ENCODE measurements at places on chromosomes 2 and 18.

- DNase-seq = no peak
These were observed 17.8 kb downstream of the OTOF start for GRCh38 chr2:26459991-26460612.

DNA sequence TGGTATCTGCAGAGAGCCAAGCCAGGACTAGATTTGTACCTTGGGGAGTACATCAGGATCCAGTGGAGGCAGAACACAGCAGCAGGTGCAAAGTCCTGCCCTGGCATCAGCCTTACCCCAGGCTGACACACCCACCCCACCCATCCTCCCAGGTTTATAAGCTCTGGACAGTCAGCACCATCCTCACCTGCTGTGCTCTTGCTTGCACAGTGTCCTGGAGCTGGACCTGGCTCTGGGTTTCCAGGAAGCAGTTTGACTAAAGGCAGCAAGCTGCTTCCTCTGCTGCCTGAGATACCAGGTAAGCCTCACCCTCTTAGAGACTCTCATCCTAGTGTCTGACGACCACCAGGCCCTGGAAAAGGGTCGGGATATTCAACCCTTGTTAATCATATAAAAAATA is at the start of gene SULT1C3:
SULT1C3 (plus strand) TSS at position 183 of the 400 bp plus-strand sequence. CDS start 7,227 bp downstream, outside the sequence.
- DNase-seq = no peak

DNA sequence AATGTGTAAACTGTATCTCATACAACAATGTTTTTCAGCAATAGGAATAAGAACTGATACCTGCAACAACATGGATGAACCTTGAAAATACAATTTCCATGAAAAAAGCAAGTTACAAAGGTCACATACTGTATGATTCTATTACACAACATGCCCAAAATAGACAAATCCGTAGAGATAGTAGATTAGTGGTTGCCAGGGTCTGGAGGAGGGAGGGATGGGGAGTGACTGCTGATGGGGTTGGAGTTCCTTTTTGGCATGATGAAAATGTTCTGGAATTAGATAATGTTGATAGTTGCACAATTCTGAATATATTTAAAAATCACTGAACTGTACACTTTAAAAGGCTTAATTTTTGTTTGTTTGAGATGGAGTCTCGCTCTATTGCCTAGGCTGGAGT is 33.8 kb downstream of the UBXN4 start:
- DNase-seq = no peak

- DNase-seq = no peak
These were observed 111.4 kb downstream of the NFATC1 start for GRCh38 chr18:79507076-79507545.

- no peak for DNase-seq
These were observed 484.5 kb upstream of the ZNF804A start for GRCh38 chr2:184113696-184114403.

DNA sequence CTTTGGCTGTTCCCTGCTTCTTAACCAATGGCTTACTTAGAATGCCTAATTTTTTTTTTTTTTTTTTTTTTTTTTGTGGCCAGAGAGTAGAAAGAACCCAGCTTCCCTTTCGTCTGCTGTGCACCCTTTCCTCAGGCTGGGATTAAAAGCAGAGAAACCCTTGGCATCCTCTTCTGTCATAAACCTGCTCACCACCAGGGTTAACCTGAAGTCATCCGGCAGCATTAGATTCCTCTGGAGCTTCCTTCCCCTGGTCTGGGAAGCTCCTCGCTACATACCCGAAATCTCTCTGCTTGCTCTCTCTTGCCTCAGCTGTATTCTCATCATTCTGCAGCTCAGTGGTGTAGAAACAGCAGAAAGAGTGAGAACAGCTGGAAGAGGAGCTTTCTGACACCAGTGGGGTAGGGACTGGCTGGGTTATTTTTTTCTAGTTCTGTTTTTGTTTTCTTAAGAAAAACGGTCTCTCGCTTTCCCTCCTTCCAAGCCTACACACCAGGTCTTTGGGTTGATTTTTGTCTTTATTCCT is 339.0 kb upstream of the MEIS1 start:
- no peak for DNase-seq

DNA sequence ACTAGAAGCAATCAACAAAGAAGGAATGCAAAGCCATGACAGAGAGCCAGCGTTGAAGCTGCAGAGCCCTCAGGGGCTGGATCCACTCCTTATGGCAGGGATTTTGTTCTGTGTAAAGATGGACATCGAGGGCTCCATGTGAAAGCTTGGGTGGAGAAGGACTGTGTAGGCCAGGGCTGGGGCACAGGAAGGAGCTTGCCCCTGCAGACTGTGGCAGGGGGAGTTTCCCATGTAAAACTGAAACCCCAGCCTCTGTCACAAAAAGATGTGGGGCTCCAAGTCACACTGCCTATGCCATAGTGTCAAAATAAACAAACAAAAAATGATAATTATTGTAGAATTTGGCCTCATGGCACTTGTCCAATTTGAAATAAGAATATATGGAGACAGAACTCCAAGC is 408.7 kb upstream of the HS6ST1 start:
- no peak for DNase-seq

- DNase-seq = no peak
These were observed 60.4 kb upstream of the SLC8A1 start for GRCh38 chr2:40512256-40512655.

DNA sequence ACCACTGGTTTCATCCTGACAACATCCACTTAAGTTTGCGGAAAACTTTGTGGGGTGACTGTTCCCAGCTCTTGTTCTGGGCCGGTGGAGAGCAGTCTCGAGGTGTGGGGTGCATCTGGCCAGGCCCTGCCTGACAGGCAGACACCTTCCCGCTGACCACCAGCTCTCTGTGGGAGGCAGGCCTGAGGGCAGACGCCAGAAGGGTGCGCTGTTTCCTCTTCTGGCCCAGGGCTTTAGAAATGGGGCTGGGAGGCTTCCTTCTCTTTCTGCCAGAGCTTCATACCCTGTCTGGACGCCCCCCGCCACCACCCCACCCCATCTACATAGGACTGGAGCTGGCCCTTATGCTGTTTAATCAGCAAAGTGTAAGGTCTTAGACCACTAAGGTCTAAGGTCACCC is 263.8 kb downstream of the LOXHD1 start:
- no peak for DNase-seq

DNA sequence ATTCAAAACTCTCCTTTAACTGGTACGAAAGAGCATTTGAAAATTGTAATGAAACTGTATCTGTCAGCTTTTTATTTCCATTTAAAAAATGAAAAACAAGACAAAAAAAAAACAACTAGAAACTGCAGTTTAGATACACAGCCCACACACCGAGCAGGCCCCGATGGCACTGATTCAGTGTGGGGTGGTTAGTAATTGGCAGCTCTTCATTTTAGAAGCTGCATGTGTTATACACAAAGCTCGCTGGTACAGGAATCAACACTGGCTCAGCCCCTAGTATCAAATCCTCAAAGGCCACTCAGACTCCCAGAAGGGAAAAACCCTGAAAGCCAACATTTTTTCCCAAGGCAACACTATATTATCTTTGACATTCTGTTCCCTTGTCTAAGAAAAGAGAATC is 30.5 kb upstream of the RMDN2 start:
- no peak for DNase-seq

- DNase-seq = no peak
These were observed 141.1 kb downstream of the HRH4 start for GRCh38 chr18:24601585-24601984.
